Fibroblast of skin of scalp (primary cell): ENCODE measurements at places on chromosomes 6 and 20.

DNA sequence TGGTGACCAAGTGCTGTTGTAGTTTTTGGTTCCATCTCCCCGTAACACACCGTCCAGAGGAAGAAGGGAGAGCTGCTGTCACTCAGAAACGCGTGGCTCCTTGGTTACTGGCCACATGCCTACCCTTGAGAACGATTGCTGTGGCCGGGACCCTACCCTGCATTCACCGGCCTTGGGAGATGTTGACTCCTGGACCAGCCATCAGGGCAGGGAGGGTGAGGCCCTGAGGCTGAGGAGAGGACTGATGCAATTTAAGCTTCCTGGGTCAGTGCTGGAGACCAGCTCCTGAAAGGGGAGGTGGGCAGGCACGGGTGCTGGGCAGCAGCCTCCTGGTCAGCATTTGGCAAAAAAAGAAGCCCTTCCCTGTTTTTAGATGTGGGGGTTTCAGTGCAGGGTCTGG, 31.5 kb downstream of the ERMARD start:
- no peak for DNase-seq

DNA sequence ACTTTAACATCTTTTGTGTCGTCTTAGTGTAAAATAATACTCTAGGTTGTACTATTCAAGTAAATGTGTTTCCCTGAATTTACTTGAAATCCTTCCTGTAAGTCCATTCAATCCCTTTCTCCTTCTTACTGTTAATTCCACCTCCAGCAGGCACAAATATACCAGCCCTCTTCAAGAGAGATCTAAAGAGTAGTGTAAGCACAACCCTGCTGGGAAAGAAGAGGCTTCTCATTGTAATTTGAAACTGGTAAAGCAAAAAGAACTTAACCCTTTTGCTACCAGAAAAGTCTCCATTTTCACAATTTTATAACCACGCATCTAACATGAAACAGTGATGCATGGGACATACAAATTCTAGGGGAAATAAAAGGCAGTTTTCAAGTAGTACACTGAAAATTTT, at the start of gene BMP5:
Gene BMP5 (minus strand): TSS at position 191 of the 400 bp plus-strand sequence. CDS start 725 bp downstream, outside the sequence.
- no peak for DNase-seq

DNA sequence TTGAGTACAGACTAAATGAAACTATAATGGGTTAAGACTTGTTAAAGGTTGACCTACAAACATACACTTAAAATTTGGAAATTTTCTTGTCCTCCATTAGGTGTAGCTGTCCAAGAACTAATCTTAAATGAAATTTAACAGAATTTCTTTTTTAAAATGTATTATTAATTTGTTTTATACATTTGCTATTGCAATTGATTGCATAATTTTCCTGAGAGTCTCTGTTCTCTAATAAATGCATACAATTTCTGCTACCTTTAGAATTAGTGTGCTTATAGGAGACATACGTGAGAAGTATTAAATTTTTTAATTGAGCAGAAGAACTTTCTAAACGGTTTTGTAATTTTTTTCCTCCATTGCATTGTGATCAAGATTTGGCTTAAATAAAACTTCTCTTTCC, 1.5 kb downstream of the FAM135A start:
- DNase-seq = no peak

GRCh38 chr6:34490390-34491090, 24.7 kb downstream of the PACSIN1 start:
- no peak for DNase-seq

DNA sequence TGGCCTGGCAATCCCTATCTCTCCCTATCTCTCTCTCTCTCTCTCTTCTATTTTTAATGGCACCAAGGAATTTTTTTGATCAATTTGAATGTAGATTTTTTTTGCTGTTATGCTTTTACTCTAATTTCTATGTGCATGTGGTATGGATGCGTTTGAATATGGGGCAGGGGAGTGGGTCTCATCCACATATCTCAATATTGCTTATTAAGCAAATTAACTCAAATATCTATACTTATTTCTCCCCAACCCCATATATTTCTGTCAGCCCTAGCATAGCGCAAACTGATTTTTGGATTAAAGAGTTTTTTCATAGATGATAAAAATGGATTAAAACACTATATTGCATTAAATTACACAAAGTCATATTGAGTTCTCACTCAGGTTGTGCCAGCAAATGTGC, 210.2 kb downstream of the KHDRBS2 start:
- DNase-seq = no peak

DNA sequence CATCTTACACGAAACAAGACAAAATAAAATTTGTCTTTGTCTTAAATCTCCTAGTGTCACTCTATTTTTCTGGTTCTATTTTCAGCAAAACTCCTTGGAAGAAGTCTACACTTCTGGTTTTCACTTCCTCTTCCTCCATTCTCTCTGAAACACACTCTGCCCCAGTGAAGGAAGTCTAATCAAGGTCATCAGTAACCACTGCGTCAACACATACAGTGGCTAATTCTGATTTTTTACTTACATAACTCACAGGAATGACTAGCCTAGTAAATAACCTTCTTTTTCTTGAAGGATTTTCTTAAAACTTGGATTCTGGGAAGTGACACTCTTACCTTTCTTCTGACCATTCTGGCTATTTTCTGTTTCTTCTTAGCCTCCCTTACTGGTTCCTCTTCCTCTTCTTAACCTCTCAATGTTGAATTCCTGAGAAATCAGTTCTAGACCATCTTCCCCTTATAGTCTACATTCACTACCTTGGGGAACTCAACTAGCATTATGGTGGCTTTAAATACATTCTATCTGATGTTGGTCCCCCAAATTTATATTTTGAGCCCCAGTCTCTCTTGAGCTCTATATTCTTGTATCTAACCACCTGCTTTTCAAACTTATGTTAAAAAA, 37.5 kb downstream of the AIG1 start:
- DNase-seq = no peak

GRCh38 chr20:19072988-19073387, 139.5 kb upstream of the SLC24A3 start:
- DNase-seq = no peak
